ENCODE measurements at places on chromosomes 1 and 21.

GRCh38 chr1:150180474-150180873, 30.8 kb downstream of the PLEKHO1 start:
- DNase-seq, result no peak

DNA sequence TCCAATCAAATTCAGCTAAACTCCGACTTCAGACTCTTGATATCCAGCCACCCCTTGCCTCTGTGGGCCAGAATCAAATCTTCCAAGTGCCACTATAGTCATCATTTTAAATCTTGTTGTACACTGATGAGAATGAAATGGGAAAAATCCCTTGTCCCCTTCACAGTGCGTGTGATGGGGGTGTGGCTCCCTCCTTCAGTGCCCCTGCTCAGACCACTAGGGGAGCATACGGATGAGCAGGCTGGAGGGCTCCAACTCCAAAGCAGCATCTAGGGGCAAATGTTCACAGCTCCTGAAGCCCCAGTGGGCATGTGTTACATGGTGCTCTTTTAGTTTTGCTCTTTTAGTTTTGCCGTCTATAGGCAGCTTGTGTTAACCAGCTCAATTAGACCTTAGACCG, 35.4 kb upstream of the HSD3B1 start:
- DNase-seq, result no peak

DNA sequence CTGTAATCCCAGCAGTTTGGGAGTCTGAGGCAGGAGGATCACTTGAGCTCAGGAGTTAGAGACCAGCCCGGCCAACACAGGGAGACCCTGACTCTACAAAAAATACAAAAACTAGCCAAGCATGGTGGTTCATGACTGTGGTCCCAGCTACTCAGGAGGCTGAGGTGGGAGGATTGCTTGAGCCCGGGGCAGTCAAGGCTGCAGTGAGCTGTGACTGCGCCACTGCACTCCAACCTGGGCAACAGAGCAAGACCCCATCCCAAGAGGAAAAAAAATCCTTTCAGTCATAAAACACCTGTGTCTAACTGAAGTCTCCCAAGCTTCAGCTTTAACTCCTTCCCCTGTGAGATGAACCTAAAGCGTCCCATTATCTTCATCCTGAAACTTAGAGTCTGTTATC, 33.1 kb upstream of the GOLT1A start:
- no peak for DNase-seq

- DNase-seq, result no peak
Measured at GRCh38 chr1:220798338-220798737, 11.6 kb downstream of the MTARC1 start.

GRCh38 chr1:176543360-176544129, 80.6 kb downstream of the PAPPA2 start:
- no peak for DNase-seq

DNA sequence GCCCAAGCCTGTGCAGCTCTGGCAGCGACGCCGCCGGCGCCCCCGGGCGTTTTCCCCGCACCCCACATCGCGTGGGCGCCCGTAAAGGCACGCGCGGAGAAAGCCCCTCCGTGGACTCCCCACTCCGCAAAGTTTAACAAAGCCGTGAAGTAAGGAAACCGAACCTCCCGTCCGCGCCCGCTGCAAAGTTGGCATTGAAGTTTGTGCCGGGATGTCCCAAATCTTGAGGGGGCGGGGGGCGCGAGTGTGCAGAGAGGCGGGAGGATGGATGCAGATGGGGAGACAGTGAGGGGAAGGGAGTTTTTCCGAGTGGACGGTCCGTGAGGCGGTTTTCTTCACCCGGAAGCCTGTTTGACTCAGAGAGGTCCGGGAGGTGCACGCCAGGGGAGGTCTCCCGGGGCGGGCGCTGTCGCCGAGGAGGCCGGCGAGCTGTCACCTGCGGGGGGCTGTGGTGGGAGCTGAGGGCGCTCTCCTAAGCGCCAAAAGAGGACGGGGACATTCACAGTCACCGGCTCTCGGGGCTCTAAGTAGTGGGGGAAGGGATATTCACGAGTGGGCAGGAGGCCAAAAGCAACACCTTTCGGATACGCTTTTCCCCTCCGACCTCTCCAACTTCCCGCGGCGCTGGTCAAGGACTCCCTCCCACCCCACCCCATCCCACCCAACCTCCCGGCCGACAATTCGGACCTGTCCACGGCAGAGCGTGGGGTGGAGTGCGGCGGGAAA, 1.3 kb downstream of the WLS start:
- no peak for DNase-seq

DNA sequence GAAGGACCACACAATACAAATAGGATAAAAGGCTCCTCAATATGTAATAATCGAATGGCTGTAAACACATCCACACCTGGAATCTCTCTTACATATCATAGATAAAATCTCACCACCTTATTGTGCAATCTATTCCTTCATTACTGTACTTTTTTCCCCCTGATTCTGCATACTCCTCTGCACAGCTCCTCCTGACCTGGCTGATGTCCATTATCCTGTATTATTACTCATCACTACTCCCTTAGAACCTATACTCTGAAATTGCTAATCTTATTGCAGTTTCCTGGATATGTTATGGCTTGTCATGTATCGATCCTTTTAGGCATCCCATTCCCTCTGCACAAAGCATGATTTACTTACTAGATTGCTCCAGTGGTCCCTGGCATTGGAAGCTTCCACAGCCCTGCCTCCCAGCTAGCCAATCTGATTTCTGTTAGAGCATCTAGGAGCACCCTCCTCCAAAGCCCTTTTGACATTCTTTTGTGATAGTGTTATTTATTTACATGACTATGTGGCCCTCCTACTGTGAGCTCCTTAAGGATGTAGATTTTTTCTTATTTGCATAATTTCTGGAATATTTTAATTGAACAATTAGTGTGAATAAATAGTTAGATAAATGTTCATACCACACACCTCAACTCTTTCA, 24.2 kb upstream of the PHGDH start:
- DNase-seq, result no peak

DNA sequence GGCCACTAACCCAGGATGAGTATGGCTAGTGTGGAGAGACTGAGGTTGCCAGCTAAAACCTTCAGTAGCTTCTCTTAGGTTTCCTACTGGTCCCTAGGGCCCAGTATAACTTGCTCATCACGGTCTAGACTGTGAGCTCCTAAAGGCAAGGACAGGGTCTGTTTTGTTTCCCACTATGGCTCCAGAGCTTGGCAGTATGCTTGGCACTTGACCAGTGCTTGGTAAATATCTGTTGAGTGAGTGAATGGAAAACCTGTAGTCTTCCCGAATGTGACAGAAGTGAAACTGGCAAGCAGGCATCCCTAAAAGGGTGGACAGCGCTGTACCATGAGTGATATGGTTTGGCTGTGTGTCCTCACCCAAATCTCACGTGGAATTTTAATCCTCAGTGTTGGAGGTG, 13.1 kb upstream of the PARS2 start:
- DNase-seq, result no peak

DNA sequence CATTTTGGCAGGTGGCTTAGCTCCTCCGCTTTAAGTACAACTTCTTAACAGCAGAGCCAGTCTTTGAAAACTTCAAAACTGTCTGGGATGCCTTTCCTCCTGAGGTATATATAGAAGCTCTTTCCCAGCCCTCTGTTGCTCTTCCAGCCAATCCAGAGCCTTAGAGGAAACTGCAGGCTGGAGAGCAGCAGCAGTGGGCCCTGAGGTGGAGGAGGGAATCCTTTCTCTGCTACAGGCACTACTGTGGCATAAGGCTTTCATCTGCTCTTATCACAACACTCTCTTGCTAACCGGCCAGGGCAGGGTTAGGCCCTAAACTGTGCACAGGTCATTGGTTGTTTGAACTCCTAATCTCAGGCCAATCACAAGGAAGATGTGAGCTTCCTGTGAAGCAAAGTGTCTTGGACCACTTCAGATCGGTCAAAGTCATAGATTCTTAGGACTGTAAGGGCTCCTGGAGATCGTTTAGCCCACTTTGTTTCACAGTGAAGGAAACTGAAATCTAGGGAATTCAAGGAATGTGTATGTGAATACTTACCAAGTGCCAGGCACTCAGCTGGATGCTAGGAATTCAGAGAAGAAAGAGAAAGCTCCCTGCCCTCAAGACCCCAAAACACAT, at the start of gene RGS5:
TSS of gene RGS5 (minus strand) at position 84 of the 619 bp plus-strand sequence. CDS start at position 3, 81 bp downstream.
- DNase-seq, result no peak

GRCh38 chr21:37888659-37889058, 27.6 kb downstream of the KCNJ6 start:
- DNase-seq, result no peak
